ENCODE measurements at places on chromosomes 11 and 22. TPM values are rescaled to one million over a fixed set of nuclear protein-coding genes. Genes with fewer than 3 reads are reported as not detected.
A peak's percentile ranks its signal among the peaks of the same experiment; 100 is the strongest.

- H3K4me1 ChIP-seq, result peaks cover 10% of the 10 kb centered on the region
- peak overlapping the region; percentile 55 for H3K4me3 ChIP-seq
- no peak overlapping the region for H3K27ac ChIP-seq
- no peak for DNase-seq
These were observed 725 bp downstream of the ARHGAP42 start for GRCh38 chr11:100687630-100688395.

The BSCL2 gene
- total RNA-seq, result 20.4 TPM

DNA sequence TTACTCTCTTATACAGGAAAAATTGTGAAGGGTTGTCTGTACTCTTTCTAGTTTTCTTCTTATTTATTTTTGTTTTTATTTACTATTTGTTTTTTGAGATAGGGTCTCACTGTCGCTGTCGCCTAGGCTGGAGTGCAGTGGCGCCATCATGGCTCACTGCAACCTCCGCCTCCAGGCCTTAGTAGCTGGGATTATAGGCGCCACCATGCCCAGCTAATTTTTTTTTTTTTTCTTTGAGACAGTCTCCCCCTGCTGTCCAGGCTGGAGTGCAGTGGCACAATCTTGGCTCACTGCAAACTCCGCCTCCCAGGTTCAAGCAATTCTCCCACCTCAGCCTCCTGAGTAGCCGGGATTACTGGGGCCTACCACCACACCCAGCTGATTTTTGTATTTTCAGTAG lies 18.4 kb downstream of the CUL5 start:
- DNase-seq, result no peak
- H3K27ac ChIP-seq, result no peak overlapping the region
- peaks cover 43% of the 10 kb centered on the region for H3K4me1 ChIP-seq
- no peaks in the 10 kb centered on the region for H3K27me3 ChIP-seq
- H3K36me3 ChIP-seq, result peaks cover 14% of the 10 kb centered on the region

DNA sequence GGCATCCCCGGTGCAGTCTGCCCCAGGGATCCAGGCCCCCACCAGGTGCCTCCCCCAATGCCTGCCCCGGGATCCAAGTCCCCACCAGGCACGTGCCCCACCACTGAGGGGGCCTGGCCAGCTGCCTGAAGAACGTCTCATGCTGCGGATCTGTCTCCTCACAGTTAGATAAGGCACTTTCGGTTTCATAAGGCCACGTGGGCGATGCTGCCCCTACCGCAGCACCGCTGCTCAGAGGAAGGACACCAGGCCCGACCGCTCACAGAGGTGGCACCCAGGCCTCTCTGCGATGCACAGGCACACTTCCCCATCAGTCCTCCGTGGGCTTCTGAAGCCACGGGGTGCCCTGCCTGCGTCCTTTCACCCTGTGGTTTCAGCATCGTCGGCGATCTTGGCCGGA lies 68.1 kb upstream of the BID start:
- H3K27ac ChIP-seq, result no peak overlapping the region
- peaks cover 5% of the 10 kb centered on the region for H3K36me3 ChIP-seq
- no peaks in the 10 kb centered on the region for H3K27me3 ChIP-seq
- H3K4me3 ChIP-seq, result no peak overlapping the region

GRCh38 chr22:25888399-25889054 lies 146.5 kb downstream of the MYO18B start:
- peaks cover 6% of the 10 kb centered on the region for H3K27me3 ChIP-seq
- no peak overlapping the region for H3K27ac ChIP-seq
- H3K4me1 ChIP-seq, result no peaks in the 10 kb centered on the region
- no peaks in the 10 kb centered on the region for H3K36me3 ChIP-seq
- no peak for DNase-seq
- H3K4me3 ChIP-seq, result no peak overlapping the region

DNA sequence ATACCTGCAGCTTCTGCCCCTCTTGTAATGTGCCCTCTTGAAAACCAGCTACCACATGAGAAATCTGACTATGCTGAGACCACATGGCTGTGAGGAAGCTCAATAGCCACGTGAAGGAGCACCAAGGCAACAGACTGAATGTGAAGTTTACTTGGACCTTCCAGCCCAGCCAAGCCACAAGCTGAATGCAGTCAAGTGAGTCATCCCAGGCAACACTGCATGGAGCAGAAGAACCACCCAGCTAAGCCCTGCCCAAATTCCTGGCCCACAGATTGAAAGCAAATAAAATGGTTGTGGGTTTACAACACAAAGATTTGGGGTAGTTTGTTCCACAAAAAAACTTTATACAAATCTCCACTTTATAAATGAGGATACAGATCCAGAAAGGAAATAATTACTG lies 114.5 kb downstream of the TIMP3 start:
- no peaks in the 10 kb centered on the region for H3K36me3 ChIP-seq
- no peak for DNase-seq
- H3K27me3 ChIP-seq, result peaks cover 3% of the 10 kb centered on the region
- H3K4me3 ChIP-seq, result no peak overlapping the region
- H3K27ac ChIP-seq, result no peak overlapping the region

The OR52E8 gene
- not detected for total RNA-seq

The DSCAML1 gene
- 0.67 TPM for total RNA-seq
